ENCODE measurements at places on chromosomes 4 and X.

- DNase-seq: no peak
Measured at GRCh38 chr4:153593161-153593560, 90.9 kb upstream of the TLR2 start.

DNA sequence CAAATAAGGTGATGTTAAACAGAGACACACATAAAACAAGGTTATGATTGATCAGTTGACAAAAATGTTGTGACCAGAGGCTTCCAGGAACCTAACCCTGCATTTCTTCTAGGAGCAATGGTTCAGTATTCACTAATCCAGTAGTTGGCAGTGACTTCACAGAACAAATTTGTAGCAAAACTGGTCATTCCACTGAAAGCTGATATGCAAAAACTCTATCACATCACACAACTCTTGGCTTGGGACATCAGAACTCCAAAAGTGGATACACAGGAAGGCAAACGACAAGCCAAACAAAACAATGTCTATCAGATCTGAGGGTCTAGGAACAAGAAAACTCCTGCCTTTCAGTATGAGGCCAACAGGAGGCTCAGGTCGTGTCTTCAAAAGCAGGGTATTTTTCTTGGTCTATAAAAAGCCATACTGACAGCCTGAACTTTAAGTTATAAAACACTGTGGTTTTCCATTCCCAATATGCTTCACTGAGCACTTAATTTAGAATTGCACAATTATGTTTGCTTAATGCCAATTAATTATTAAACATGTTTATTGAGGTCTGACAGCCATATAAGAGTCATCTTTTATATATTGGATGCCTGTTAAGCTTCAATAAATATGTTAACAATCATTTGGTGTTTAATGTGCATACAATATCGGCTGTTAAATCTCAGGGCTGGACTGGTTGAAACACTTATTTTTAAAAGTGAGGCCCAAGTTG lies 45.6 kb downstream of the SOD3 start:
- DNase-seq: no peak

DNA sequence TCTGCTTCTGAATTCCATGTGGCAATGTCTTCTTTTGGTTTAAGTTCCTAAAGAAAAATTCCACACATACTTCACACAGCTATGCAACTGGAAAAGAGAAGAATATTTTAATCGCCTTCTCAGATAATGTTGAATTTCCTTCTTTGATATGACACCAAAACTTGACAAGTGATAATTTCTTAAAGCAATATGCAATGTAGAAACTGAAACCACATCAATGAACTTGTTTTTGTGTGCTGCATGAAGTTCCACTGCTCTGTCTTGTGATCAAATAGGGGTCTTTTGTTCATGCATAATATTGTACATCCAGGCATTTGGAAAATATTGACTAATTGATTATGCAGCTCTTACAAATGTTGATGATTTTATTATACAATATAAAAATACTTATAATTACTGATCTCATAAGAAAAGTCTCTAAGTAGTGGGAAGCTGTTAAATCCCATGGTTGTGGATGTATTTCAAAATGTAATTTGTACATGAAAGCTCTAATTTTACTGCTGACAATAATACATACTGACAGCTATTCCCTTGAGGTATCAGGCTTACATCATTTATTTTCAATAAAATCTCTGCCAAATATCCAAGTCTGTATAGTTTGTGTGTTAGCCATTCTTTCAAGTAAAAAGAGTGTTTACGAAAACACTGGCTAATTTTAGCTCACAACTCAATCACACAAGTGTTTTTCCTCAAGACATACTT lies 56.5 kb downstream of the AGA start:
- DNase-seq: no peak

GRCh38 chr4:136946307-136946907 lies 585.9 kb downstream of the PCDH18 start:
- DNase-seq: no peak

DNA sequence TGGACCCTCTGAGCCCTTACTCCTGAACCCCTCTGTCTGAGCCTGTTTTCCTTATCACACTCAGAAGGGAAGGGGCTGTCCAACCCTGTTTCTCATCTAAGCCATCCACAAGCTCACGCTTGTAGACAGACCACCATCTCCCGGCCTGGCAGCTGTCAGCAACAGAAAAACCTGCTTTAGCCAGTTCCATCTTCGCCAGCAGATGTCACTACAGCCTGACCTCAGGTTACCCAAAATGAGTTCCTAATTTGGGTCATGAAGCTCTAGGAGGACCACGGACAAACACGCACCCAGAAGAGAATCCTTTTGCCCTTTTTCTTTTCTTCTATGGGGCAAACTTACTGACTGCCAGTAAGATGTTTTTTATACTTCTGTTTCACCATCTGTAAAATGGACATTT lies 445.4 kb downstream of the BCOR start:
- DNase-seq: no peak

- DNase-seq: no peak
Measured at GRCh38 chr4:36173905-36174304, 70.4 kb downstream of the ARAP2 start.

DNA sequence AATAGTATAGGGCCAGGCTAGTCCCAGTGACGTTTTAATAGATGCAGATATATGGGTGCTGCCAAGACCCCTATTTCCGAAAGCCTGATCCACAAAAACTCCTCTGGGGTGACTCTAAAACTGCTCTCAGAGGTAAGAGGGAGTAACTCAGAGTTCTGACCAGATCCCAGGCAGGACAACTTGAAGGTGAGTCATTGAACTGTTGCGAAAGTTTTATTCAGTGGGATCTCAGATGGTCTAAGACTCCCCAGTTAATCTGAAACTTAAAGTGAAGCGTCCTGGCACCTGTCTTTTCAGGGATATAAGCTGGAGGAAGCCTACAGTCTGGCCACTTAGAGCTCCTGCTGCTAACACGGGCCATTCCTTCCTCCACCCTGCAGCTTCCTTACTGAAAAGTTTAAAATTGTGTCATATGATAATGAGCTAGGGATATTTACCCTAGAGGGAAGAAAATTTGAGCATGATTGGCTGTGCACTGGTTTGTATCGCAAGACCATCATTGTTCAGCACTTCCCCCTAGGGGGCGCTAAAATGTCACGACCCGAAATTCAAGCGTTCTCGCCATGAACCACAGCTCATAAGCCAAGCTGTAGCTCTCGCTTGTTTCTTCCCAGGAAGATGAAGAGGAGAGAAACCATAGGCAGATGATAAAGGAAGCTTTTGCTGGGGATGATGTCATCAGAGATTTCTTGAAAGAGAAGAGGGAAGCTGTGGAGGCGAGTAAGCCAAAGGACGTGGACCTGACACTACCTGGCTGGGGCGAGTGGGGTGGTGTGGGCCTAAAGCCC lies 19.5 kb downstream of the UTP14A start:
- DNase-seq: no peak

- DNase-seq: no peak
Measured at GRCh38 chr4:29619168-29619567, 1101.0 kb upstream of the PCDH7 start.

DNA sequence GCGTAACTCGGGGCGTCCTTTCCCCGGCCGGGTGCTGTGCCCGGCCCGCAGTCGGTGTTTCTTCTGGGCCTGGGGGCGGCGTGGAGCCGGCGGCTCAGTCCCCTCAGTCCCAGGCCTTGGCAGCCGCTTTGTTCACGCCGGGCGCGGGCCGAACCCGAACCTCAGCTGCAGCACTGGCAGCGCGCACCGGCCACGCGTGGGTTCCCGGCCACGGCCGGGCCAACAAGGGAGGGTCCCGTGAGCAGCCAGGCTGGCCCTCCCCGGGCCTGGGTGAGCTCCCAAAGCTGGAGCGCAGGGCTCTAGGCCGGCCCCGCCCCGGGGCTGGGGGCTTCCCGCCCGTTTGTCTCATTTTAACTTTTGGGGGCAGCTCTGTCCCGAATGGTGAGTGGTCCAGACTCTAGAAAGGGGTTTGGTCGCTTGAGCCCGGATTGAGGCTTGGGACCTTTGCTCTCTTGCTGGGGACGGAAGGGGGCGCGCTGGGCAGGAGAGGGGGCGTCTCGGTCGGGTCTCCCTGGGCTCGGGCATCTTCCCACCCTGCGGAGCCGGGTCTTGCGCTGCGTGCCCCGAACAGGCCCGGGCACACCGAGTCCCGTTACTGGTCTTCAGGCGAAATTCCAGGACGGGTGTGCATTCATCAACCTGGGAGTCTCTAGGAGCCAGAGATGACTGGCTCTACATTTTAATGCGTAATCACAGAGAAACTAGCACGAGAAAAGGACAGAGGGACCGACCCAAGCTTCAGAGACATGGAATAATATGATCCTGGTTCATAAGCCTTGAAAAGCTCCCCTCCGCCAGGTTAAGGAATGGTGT lies 177.1 kb downstream of the CBR4 start:
- DNase-seq: peak; percentile 59

DNA sequence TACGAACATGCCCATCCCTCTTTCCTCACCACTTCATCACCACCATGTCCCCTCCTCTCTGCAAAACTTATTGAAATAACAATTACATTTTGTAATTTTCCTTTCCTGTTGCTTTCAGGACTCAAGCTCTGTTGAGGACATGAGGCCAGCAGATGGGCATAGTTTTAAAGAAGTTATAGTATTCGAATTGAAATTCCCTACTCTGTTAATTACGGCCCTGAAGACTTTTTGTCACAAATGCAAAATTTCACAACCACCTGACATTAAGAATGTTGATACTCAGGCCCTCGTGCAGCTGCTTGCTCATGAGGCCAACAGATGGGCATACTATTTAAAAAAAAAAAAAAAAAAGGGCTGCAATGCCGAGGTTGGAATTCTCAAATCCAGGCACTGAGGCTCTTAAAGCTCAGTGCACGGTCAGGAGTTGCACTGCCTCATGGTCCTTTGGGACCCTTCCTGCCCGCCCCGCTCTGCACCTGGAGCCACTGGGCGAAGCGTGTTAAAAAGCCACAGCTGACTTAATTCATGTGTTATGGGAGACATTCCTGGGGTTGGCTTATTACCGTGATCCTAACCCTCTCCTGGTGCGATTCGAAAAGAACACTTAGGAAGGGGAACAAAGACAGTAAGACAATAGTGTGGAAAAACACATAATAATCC lies 34.2 kb upstream of the FAT1 start:
- no peak for DNase-seq

DNA sequence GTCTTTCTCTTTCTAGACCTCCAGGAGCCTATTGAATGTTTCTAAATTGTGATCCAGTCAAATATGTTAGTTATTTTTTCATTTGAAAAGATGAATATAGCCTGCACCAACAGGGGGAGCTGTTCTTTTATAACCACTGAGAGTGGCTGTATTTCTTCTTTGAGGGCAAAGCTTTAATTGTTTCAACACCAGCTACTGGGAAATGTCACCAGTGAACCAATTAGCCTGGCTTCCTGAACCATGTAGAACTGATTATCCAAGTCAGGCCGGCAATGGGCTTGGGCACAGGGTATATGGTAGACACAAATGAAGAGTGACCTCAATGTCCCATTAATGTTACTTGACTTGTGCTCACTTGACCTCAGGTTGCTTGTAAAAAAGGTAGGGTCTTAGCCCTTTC lies 4.8 kb upstream of the DAPP1 start:
- DNase-seq: no peak

DNA sequence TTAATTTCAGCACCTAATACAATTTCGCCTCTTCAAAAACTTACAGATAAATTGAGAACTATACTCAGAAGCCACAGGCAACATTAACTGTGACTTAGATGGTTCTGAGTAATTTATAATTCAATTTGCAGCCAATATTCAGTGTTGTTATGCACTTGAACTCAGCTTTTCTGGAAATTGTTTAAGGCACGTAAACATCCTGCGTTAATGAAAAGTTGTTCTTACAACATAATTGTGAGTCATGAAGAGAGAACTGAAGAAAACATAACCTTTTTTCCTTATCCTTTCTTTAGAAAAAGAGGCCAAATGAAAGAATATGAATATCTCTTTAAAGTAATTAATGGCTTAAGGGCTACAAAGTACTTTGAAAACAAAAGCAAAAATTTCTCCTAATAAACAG lies 16.6 kb upstream of the H2AZ1 start:
- DNase-seq: no peak

DNA sequence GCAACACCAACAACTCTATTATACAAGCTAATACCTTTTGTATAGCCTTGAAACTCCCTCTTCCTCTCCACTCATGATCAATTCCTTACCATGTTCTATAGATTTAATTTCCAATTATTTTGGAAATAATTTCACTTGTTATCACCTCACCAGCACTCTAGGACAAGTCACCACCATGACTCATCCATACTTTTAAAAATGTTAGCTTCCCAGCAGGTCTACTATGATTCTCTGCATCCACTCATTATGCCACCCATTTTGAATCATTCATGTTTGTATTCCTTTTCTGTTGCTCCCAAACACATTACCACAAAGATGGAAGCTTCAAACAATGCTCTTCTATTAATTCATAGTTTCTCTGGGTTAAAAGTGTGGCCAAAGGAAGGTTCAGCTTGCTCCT lies 469.6 kb downstream of the PDGFC start:
- no peak for DNase-seq

DNA sequence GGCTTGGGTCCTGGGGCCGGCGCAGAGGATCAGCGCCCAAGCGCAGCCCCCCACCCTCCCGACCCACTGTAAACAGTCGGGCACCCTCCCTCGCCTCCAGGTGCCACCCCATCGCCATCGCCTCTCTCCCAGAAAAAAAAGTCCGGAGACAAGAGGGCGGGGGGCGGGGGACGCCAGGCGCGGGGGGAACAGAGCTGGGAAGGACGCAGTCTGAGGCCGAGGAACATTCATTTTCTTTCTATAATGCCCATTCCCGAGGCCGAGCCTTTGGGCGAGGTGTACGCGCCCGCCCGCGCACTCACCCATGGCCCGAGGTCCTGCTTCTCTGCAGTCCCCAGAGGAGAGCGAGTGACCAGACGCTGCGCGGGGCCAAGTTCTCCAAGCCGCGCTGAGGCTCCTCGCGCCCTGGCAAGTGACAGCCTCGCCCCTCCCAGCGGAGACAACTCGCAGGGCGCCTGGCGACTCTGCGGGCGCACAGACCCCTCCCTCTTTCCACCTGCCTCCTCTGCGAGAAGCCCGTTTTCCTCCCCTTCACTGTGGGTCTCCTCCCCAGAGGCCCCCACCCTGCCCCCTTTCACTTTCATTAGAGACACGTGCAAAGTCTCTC lies 63.5 kb upstream of the WDR17 start:
- peak; percentile 25 for DNase-seq

DNA sequence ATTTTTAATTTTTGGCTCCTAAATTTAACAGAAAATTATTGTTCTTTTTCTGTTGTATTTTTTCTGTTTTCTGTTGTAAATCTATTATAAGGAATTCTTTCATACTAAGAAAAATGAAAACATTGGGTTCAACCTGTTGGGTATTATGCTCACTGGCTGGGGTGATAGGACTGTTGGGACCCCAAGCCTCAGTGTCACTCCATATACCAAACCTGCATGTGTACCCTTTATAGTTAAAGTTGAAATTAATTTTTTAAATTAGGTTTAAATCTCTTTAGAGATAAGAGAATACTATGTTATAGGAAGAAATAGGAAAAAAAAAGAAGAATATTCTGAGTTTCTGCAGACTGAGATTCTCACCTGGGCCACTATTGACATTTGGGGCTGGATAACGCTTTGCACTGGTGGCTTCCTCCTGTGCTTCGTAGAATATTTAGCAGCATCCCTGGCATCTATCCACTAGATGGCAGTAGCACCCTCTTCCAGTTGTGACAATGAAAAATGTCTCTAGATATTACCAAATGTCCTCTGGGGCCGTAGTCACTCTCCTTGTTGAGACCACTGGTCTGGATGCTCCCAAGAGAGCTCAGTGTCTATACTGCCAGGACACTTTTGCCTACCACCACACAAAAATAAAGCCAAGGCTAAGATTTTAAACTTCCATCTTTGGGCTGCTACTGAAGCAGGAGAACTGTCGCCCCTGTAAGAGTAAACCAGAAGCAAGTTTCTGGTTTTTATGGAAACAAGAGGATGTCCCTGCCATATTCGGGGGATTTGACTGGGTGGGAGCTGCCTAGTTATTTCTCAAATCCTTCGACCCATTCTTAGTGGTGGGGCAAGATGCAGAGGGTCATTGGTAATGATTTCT lies 22.4 kb upstream of the CLTRN start:
- no peak for DNase-seq
